ENCODE measurements at places on chromosomes 4 and X. TPM values are rescaled to one million over a fixed set of nuclear protein-coding genes. Genes with fewer than 3 reads are reported as not detected.

DNA sequence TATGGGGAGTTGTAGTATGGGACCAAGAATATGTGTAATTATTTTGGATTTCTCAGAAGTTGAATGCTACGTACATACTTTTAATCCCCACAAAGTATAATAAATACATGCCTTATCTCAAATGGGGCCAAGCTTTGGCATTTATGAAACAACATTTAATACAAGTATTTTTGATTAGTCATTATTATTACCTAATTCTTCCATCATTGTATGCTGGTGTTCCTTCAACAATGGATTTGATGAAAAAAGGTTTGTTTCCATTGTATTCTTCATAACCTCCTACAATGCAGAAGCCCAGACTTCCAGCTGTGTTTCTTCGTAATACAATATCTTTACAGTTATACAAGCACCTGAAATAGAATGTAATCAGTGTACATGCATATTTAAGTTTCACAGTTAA, 83.8 kb downstream of the FIP1L1 start:
- no peak for DNase-seq

GRCh38 chrX:15856222-15856587, 1.6 kb upstream of the AP1S2 start:
- no peak for DNase-seq

Gene HS3ST1
- 2.7 TPM for polyA plus RNA-seq

DNA sequence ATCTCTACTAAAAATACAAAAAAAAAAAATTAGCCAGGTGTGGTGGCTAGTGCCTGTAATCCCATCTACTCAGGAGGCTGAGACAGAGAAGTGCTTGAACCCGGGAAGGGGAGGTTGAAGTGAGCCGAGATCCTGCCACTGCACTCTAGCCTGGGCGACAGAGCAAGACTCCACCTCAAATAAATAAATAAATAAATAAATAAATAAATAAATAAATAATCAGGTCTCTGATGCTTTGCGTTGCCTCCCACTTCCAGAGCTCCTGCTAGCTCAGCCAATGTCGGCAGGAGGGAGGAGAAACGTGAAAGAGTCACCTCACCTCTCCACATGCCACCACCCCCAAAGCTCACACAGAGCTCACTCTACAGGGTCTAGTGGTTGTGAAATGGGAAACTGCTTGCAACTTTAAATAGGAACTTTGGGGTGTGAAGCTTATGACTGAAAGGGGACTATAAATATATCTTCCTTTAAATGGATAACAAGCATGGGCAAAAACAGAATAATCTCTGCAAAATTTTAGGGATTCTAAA, 7.9 kb downstream of the SMIM31 start:
- DNase-seq: no peak

Gene SPATA4
- 1.3 TPM for polyA plus RNA-seq

- no peak for DNase-seq
Measured at GRCh38 chrX:57119416-57119815, 1.9 kb downstream of the SPIN2B start.

Gene MAGEA1
- not detected for polyA plus RNA-seq

DNA sequence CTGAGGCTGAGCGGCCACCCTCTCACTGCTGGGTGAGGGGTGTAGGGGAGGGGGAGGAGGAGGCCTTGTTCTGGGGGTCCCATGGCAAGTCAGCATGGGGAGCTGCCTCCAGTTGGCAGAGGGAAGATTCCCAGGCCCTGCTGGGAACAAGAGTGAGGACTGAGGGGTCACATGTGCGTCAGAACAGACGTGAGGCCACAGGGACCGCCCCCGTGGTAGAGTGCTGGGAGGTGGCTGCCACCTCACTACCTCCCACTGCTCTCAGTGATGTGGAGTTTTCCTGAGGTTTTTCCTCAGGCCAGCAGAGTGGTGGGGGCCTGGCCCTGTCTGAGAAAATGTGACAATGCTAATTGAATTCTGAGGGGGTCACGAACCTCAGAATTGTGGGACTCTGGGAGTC, 568 bp downstream of the MAGEC1 start:
- DNase-seq: no peak

- peak; percentile 88 for DNase-seq
Measured at GRCh38 chr4:7939377-7940108, at the start of gene AFAP1. Gene AFAP1 (minus strand): TSS chr4:7939861. CDS start chr4:7872078, 67,783 bp downstream.

DNA sequence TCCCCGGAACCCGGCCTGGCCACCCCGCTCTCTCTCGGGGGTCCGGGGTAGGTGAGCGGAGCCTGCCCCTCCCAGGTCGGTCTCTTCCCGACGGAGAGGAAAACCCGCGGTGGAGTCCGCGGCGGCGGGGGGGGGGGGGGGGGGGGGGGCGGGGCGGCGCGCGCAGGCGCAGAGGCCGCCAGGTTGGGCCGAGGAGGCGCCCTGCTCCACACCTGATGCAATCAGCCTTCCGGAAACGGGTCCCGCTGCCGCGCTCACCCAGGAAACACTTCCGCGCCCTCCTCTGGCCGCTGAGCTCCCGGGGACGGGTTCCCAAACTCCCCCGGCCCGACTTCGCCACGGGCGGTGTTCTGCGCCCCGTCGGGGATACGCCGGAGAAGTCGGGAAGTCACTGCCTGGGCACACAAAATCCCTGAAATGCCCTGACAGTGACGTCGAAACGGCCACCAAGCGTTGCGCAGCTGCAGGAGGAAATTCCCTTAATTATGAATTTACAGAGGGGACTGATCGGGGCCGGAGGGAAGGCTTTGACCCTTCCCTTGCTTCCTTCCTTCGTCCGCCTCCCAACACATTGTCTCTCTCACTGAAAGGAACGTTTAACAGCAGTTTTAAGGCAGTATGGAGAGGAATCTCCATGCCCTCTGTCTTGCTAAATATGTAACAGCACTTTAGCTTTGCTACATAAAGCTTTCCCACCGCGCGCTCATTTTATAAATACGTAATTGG, 2.1 kb upstream of the APBB2 start:
- peak; percentile 82 for DNase-seq

- DNase-seq: no peak
Measured at GRCh38 chr4:66574145-66574978, 904.1 kb upstream of the EPHA5 start.

GRCh38 chr4:165992283-165992682, 119.2 kb downstream of the TLL1 start:
- DNase-seq: no peak

DNA sequence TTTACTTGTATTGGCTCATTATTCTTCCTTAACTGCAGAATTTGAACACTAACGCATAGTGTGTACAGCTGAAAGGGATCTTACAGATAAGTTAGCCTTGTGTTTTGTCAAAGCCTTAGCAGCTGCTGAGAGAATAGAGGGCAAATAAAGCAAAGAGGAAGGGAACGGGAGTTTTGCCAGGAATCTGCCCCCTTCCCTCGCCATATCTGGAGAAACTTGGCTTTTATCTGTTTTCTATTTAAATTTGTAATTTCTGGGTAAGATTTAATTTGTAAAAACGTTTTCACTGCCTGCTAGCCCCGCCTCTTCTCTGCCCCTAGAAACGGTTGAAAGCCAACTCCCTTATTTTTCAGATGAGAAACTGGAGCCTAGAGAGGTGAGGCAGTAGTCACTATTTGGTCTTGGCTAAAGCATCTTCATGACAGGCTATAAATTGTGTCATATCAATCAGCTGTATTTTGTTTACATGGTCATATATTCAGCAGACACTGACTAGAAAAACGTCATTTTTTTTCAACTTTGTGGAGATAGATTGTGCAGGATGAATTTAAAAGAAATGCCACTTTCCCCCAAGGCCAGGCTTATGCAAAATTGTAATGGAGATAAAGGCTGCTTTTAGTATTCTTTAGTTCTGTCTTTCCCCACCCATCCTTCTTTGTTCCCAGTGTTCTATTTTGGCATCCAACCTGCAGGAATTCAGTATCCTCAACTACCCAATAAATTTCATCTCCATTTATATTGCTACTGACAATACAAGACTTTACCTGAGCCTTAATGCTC, 319.4 kb downstream of the SH2D1A start:
- DNase-seq: no peak

Gene LRAT
- polyA plus RNA-seq: 0.24 TPM

- DNase-seq: no peak
Measured at GRCh38 chr4:176436293-176436973, 116.7 kb downstream of the SPCS3 start.

Gene STK32B
- 3.0 TPM for polyA plus RNA-seq

DNA sequence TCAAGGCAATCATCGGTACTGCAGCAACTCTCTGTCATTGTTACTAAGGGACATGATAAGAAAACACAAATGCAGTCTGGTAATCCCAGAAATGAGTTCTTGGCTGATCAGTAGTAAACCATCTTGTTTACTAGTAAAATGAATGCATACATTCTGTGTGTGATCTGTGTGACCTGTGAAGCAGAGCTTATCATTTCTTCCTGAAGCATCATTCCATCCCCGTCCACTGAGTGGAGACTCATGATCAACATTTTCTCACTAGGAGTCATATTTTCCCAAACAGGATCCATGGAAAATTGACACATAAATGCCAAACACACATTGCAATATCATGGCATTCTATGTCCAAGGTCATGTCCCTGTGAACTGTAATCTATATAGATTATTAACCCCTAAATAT, 226.1 kb downstream of the ANKRD50 start:
- DNase-seq: no peak

GRCh38 chrX:139691493-139691842, 16.5 kb downstream of the MCF2 start:
- no peak for DNase-seq

Gene ATP11C
- polyA plus RNA-seq: 17.9 TPM

Gene SLC9A7
- polyA plus RNA-seq: 3.2 TPM

DNA sequence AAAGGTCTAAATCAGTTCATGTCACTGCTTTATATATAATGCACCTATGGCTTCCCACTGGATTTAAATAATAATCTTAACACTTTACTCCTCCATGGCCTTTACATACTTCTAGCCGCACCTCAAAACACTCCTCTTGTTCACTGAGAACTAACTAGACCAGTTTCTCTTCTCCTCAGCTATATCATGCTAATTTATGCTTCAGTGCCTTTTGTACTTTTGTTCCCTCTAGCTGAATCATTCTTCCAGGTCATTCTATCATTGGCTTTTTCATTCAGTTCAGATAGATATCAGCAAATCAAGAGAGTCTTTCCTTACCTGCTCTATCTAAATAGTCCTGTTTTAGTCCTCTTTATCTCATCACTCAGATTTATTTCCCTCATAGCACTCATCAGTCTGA, 64.2 kb downstream of the TET2 start:
- no peak for DNase-seq

- no peak for DNase-seq
Measured at GRCh38 chr4:24394041-24394440, 190.3 kb downstream of the DHX15 start.

DNA sequence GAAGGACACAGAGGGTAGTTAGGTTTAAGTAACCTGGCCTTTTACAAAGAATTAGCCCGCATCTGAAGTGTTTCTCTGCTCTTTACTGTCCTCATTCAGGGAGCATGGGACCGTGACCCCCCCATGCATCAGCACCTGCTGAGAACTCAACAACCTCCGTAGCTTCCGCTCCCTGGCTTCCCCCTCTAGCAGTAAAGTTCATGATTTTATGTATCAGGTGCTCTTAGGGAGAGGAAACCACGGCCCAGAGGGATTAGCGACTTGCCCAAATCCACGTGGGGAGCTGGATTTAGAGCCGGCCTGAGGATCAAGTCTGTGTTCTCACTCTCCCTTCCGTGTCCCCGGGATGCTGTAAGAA, 284.6 kb upstream of the GATB start:
- no peak for DNase-seq

DNA sequence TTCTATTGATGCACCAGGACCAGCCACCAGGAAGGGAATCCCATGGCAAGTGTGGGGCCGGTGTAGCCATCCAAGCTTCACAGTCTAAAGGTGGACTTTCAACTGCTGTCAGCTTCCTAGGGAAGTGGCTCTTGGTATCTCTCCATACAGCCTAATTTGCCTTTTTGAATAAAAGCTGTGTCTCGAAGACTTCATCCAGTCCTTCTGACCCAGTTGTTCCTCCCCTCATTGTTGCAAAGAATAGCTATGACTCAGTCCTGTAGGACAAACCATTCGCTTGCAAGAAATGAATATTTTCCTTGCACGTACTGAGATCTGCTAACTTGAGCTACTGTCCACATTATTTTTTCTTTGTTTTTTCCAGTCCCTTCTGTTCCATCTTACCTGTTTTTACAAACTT, 145.1 kb upstream of the CTSO start:
- no peak for DNase-seq

GRCh38 chr4:1009542-1010394, 1.7 kb upstream of the FGFRL1 start:
- DNase-seq: no peak

Gene LARP1B
- 14.1 TPM for polyA plus RNA-seq

DNA sequence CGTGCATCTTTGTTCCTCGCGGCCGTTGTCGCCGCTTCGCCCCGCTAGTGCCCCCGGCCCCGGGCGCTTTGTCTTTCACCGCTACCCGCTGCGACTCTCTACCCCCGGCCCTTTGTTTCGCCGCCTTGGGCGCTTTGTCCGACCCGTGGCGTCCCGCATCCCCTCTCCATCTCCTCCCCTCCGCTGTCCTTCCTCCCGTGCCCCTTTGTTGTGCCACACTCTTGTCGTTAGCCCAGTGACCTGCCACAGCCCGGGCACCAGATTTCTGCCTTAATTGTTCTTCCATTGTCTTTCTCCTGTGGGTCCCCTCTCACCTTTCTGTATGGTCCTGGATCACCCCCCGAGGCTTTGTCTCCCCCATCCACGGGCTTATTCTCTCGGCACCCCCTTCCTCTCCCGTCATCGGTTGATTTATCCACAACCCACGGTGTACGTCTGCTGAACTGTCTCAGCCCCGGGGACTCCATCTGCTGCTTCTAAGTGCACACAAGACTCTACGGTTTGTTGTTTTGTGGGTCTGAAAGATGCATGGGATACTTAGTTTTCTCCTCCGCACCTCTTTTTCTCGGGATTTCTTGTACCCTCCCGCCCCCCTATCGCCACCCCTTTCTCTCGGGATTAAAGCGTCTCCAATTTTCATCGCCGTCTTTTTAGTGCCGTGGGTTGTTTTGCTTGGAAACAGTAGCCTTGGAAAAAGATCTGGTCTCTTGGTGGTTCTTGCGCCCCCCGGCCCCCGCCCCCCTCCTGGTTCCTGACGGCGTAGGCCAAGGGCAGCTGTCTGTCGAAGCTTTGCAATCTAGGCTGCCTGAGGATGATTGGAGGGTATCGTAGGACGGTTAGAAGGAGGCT, 783 bp downstream of the RBPJ start:
- peak; percentile 49 for DNase-seq

- DNase-seq: peak; percentile 12
Measured at GRCh38 chr4:103424853-103425252, 226.7 kb upstream of the CENPE start.

- DNase-seq: no peak
Measured at GRCh38 chr4:67926485-67926884, 36.8 kb downstream of the TMPRSS11A start.

GRCh38 chr4:113330200-113330599, 280.7 kb downstream of the ANK2 start:
- no peak for DNase-seq

GRCh38 chr4:5444918-5445517, 263.3 kb downstream of the EVC2 start:
- DNase-seq: no peak

Gene SYNPO2
- polyA plus RNA-seq: 3.9 TPM

GRCh38 chrX:48086082-48086481, 14.6 kb upstream of the ZNF630 start:
- DNase-seq: no peak

- no peak for DNase-seq
Measured at GRCh38 chr4:182848685-182849084, 68.5 kb downstream of the DCTD start.

All from right lung (tissue), 10 donors.